ENCODE measurements at places on chromosomes 4 and X. TPM values are rescaled to one million over a fixed set of nuclear protein-coding genes. Genes with fewer than 3 reads are reported as not detected.
A peak's percentile ranks its signal among the peaks of the same experiment; 100 is the strongest.

SEPTIN6 gene
- 43.6 TPM for total RNA-seq

MAML3 gene
- total RNA-seq = 6.5 TPM

MAGEA2 gene
- 0.50 TPM for total RNA-seq

POF1B gene
- total RNA-seq = 0.10 TPM

MAGEA6 gene
- 0.35 TPM for total RNA-seq

EFHC2 gene
- 2.6 TPM for total RNA-seq

TLR10 gene
- 0.14 TPM for total RNA-seq

DNA sequence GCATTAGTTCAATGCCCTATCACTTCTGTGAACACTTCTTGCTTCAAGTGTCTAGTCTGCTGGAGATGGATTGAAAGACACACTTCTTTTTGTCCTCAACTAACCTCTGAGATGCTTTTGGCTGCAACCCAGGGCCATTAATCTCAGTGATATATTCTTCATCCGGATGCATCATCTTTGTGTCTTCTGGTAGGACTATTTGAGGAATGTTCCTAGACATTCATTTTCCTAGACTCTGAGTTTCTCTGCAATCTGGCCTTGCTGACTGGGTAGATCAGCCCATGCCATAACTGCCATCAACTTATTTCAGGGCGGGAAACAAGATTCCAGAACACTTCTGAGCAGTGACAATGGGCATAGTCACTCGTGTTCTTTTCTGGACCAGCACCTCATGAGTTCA, 329.4 kb downstream of the PDGFC start:
- no peaks in the 10 kb centered on the region for H3K27me3 ChIP-seq
- peaks cover 12% of the 10 kb centered on the region for H3K4me1 ChIP-seq
- no peak overlapping the region for H3K27ac ChIP-seq
- H3K36me3 ChIP-seq = no peaks in the 10 kb centered on the region
- no peak overlapping the region for H3K4me3 ChIP-seq

DNA sequence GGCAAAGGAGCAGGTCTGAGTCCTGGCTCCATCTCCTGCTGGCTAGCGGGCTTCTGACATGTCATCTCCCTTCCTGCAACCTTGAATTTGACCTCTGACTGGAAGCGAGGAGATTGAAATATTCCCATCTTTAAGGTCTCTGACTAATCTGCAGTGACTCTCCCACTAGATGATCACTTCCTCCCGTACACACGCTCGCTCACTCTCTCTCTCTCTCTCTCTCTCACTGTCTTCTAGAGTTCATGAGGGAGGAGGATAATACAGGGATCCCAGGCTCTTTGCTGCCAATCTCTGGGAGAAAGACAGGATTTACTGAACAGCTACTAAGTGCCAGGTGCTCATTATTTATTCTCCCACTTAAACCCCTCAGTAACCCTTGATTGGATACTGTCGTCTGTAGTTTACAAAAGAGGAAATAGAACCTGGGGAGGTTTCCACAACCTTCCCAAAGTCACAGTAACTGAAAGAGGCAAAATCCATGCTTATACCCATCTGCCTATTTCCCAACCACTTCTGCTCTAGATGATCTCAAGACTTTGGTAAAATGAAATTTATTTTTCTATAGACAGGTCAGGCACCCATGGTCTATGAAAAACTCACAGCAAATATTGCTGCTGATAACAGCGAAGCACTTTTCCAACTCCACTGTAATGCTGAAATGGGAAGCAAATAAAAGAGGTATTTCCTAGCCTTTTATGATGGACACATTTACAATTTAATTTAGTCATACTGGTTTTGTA, 193.5 kb upstream of the C1QTNF7 start:
- no peak overlapping the region for H3K27ac ChIP-seq
- no peaks in the 10 kb centered on the region for H3K36me3 ChIP-seq
- no peaks in the 10 kb centered on the region for H3K4me1 ChIP-seq
- H3K4me3 ChIP-seq = no peak overlapping the region
- DNase-seq = no peak
- H3K27me3 ChIP-seq = no peaks in the 10 kb centered on the region

GRCh38 chr4:93157986-93158385, 670.6 kb upstream of the ATOH1 start:
- no peaks in the 10 kb centered on the region for H3K36me3 ChIP-seq
- no peak overlapping the region for H3K27ac ChIP-seq
- H3K27me3 ChIP-seq = no peaks in the 10 kb centered on the region
- H3K4me1 ChIP-seq = peaks cover 19% of the 10 kb centered on the region

DNA sequence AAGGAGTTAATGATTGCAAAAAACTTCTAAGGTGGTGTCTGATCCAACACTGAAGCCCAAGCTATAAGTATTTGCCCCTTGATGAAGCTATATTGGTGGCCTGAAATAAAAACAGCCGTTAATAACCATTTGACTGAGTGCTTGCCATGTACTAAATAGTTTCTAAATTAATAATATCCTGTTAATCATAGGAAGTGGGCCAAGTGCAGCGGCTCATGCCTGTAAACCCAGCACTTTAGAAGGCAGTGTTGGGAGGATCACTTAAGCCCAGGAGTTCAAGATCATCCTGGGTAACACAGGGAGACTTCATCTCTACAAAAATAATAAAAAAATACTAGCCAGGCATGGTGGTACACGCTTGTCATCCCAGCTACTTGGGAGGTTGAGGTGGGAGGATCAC, 8.3 kb downstream of the NDP start:
- no peak for DNase-seq
- H3K27ac ChIP-seq = no peak overlapping the region
- no peak overlapping the region for H3K4me3 ChIP-seq
- no peaks in the 10 kb centered on the region for H3K27me3 ChIP-seq

GRCh38 chr4:81912376-81913030, 440.8 kb upstream of the RASGEF1B start:
- H3K4me1 ChIP-seq = 0 out of 2 replicates have a peak, but pooled peaks cover 5% of the 10 kb centered on the region

DNA sequence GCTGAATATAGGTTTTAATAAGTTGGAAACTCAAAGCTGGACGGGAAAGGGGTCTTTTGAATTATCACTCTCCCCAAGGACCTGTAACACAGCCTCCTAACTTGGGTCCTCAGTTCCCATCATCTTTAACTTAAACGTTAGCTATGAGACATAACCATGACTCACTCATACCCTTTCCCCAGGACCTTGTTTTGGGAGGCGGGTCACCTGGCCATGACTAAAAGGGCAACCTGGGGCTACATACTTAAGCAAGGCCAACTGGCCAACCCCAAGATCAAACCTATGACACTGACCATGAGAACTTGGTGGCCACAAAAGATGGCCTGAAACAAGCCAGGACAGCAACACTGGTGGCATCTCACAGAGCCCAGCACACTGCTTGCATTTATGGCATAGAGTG, 89.0 kb downstream of the SH3KBP1 start:
- no peak overlapping the region for H3K27ac ChIP-seq
- H3K27me3 ChIP-seq = no peaks in the 10 kb centered on the region
- DNase-seq = no peak
- H3K4me3 ChIP-seq = no peak overlapping the region
- H3K36me3 ChIP-seq = no peaks in the 10 kb centered on the region

DNA sequence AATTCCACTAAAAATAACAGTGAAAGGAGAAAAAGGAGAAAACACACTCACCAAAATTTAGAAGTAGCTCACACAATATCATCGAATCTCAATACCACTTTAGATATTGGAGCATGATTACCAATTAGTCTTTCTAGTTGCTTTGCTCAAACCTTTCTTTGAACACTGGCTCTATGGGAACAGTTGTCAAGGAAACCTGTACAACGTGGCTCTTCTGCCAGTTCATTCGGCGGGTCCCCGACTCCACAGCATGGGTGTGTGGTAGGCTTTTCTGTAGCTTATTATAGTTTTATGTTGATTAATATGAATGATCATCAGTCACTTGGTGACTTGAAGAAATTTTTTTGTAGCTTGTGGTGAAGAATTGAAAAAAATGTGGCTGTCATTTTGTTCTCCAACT, 50.2 kb upstream of the TMEM150C start:
- no peaks in the 10 kb centered on the region for H3K4me1 ChIP-seq
- DNase-seq = no peak
- no peaks in the 10 kb centered on the region for H3K27me3 ChIP-seq
- no peaks in the 10 kb centered on the region for H3K36me3 ChIP-seq

DNA sequence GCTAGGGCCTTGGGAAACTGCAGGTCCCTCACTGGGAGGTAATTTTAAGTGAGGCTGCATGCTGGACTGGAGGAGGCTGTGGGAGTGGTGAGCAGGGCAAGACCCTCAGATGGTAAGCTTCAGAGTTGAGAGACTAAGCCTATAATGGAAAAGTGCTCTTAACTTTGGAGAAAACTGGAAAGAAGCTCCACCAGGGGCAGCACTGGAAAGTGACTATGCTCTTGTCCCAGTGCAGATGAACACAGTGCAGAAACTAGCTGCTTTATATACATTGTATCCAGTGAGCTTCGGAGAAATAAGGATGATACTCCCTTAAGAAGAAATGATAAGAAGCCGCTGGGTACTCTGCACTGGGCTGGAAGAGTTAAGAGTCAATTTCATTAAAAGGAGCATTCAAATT, 3.2 kb upstream of the MAGEB2 start:
- H3K27me3 ChIP-seq = no peaks in the 10 kb centered on the region
- H3K27ac ChIP-seq = no peak overlapping the region
- no peaks in the 10 kb centered on the region for H3K4me1 ChIP-seq
- DNase-seq = no peak
- no peak overlapping the region for H3K4me3 ChIP-seq

GRCh38 chr4:95539106-95539505, 9.7 kb downstream of the UNC5C start:
- no peaks in the 10 kb centered on the region for H3K4me1 ChIP-seq
- H3K4me3 ChIP-seq = no peak overlapping the region
- no peaks in the 10 kb centered on the region for H3K27me3 ChIP-seq

- H3K36me3 ChIP-seq = no peaks in the 10 kb centered on the region
- no peak for DNase-seq
- H3K4me3 ChIP-seq = no peak overlapping the region
These were observed 78.7 kb downstream of the ANAPC10 start for GRCh38 chr4:145019346-145019745.

DNA sequence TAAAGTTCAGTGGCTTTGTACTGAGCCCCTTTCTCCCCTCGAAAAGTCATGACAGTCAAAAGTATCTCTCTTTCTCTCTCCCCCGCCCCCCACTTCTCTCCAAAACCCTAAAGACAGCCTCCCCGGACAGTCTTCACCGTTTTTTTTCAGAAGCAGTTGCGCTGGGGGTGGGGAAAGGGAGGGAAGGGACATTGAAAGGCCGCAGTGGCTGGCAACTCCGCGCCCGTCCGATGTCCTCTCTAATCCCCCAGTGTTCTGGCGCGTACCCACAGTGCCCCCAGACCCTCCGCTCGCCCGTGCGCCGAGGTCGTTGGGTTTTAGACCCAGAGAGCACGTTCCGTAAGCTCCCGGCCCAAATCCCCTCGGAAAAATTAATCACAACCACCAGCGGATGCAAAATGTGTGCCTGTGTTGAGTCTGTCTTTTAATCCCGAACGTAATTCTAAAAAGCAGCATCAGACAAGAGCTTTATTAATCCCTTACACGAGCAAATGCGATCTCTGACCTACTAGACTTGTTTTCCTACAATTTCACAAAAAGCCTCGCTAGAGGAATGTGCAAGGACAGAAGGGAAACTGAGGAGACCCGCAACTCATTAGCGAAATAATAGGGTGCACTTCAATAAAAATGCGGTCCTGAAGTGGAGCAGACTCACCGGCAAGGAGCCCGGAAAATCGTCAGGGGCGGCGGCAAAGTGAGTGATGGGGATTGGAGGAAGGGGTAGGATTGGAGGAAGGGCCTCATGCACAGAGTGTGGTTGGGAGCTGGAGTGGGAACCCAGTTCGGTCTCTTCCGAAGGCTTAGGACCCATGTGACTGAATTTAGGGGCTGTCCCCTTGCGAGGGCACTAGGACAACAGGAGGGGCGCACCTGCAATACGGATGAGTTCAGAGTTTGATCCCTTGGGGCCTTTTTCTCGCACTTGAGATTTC, 12.2 kb upstream of the PRDM8 start:
- peaks cover 97% of the 10 kb centered on the region for H3K27me3 ChIP-seq
- no peak overlapping the region for H3K27ac ChIP-seq
- peak; percentile 70 for DNase-seq

- no peak overlapping the region for H3K4me3 ChIP-seq
- no peaks in the 10 kb centered on the region for H3K27me3 ChIP-seq
- no peak overlapping the region for H3K27ac ChIP-seq
These were observed 92.4 kb upstream of the AP1S2 start for GRCh38 chrX:15946783-15947580.

DNA sequence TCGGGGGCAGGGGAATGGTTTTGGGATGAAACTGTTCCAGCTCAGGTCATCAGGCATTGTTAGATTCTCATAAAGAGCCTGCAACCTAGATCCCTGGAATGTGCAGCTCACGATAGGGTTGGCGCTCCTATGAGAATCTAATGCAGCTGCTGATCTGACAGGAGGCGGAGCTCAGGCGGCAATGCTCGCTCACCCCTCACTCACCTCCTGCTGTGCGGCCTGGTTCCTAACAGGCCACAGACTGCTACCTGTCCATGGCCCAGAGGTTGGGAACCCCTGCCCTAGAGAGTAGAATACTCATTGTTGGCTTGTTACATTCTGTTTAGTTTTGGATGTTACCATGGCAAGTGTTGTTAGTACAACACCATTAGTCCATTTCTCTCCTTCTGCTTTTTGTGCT, 40.8 kb upstream of the STX18 start:
- H3K4me3 ChIP-seq = no peak overlapping the region
- H3K27ac ChIP-seq = no peak overlapping the region
- peak; percentile 51 for DNase-seq
- no peaks in the 10 kb centered on the region for H3K27me3 ChIP-seq

DNA sequence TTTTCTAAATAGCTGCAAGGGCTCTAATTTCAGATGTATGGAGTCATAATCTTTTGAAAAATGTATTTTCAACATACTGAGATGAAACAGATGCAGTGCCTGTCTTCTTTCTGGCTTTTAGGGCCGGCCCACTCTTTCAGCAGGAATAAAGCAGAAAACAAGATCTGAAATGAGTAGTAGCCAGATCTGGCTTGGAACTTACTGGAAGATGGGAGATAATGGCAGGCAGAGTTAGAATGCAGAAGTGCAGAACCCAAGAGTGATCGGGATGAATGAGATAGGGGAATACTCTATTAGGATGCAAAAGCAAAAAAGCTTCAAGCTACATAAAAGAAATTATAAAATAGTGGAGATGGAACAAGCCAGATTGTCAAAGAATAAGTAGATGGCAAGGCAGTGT, 1.4 kb upstream of the FAM120C start:
- H3K4me3 ChIP-seq = no peak overlapping the region
- peaks cover 11% of the 10 kb centered on the region for H3K4me1 ChIP-seq
- DNase-seq = no peak

DNA sequence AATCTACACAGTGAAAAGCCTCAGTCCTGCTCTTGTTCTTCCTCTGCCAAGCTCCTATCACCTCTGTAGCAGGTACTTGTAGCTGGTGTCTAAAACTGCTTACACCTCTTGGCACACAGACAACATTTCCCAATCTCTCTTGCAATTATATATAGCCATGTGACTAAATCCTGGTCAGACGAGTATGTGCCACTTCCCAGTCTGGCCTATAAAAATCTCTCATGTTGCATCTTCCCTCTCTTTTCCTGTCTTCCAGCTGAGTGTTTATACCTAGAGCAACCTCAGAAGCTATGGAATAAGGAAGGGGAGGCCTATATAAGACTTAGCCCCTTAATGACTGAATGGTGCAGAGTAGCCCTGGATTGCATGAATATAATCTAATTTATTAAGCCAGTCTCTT, 105.8 kb downstream of the RNF150 start:
- H3K4me1 ChIP-seq = no peaks in the 10 kb centered on the region
- no peak overlapping the region for H3K27ac ChIP-seq
- DNase-seq = no peak
- no peak overlapping the region for H3K4me3 ChIP-seq
- no peaks in the 10 kb centered on the region for H3K36me3 ChIP-seq
- H3K27me3 ChIP-seq = no peaks in the 10 kb centered on the region

GRCh38 chrX:118325453-118325852, 20.5 kb upstream of the WDR44 start:
- H3K36me3 ChIP-seq = no peaks in the 10 kb centered on the region
- H3K27me3 ChIP-seq = no peaks in the 10 kb centered on the region
- H3K27ac ChIP-seq = no peak overlapping the region
- no peaks in the 10 kb centered on the region for H3K4me1 ChIP-seq
- H3K4me3 ChIP-seq = no peak overlapping the region
- peak; percentile 22 for DNase-seq

Data from GM23338 (cell line).